Stimulated activated CD8-positive, alpha-beta memory T cell treated with anti-CD3 and anti-CD28 coated beads, Interleukin-4, amount 100 ng/mL, for 1 hour (primary cell): ENCODE measurements at places on chromosomes 1 and 21.

DNA sequence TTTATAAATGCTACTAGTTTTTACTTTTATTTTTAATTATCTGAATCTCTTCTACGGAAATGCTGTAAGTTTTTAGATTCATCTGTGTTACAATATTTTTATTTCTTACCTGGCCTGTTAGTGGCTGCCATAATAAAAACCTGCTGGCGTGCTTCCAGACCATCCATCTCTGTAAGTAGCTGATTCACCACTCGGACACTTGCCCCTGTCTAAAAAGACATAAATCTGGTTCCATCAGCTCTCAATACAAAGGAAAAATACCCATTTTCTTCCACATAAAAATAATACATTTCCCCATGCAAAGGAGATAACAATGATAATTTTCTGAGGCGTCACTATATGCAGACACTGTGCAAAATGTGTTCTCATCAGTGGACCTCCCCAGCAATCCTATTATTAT lies 62.0 kb downstream of the NVL start:
- no peak for DNase-seq

GRCh38 chr1:63732666-63733065 lies 41.2 kb upstream of the ROR1 start:
- no peak for DNase-seq

GRCh38 chr1:18820791-18821641 lies 38.4 kb downstream of the TAS1R2 start:
- DNase-seq, result peak; percentile 18

DNA sequence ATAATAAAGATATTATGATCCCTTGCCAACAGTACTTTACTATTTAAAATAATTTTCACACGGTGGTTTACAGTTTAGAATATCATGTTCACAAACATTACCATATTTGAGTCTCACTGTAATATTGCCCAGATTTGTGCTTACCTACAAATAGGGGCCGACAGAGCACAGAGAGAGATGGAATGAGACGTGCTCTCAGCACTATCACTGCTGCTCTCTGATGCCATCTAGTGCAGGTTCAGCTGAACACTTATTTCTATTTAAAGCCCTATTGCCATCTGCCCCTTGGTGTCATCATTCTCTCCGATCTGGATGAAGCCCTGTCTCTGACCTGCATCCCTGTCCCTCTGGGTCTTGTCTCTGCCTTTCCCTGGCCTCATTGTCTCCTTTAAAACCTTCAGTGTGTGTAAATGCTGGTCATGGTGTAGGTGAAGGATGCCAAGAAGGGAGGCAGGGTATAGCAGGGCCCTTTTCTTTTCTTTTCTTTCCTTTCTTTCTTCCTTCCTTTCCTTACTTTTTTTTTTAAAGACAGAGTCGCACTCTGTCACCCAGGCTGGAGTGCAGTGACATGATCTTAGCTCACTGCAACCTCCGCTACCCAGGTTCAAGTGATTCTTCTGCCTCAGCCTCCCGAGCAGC lies 6.9 kb upstream of the GPATCH4 start:
- peak; percentile 36 for DNase-seq

GRCh38 chr1:175891783-175892309 lies 148.5 kb upstream of the TNR start:
- DNase-seq, result no peak

GRCh38 chr1:158799689-158800088 lies 18.7 kb upstream of the OR6N2 start:
- no peak for DNase-seq

DNA sequence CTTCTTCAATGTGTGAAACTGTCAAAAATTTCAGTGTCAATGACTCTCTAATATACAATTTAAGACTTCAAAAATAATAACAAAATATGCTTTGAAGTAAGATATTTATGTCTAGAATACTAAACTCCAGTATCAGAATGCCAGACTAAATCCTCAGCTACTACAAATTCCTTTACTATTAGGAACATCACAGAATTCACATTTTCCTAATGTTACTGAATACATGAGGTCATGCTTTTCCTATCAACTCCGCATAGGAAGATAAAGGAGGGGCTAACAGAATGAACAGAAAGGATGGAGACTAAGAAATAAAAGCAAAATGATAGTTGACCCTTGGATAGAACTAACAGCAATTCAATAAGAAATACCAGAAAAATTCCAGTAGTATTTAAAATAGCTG lies 292.7 kb downstream of the SDCCAG8 start:
- DNase-seq, result no peak

DNA sequence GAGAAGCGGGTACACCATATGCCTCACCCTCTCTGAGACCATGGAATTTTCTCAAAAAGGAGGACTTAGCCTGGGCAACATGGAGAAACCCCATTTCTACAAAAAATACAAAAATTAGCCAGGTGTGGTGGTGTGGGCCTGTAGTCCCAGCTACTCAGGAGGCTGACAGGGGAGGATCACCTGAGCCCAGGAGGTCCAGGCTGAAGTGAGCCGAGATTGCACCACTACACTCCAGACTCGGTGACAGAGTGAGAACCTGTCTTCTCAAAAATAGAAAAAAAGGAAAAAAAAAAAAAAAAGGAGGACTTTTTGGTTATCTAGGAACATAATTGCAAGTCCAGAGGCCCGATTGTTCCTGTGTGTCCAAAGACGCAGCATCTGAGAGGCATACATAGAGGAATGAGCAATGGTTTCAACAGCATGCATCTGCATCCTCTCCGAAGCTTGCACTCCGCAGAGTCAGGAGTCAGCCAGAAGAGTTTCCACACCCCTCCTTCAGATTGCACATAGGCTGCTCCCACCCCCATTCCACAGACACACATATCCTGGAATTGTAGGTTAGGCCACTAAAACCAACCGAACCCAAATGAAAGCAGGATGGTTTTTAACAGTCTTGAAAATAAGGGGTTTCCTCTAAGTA lies 2.5 kb upstream of the TBX15 start:
- no peak for DNase-seq

DNA sequence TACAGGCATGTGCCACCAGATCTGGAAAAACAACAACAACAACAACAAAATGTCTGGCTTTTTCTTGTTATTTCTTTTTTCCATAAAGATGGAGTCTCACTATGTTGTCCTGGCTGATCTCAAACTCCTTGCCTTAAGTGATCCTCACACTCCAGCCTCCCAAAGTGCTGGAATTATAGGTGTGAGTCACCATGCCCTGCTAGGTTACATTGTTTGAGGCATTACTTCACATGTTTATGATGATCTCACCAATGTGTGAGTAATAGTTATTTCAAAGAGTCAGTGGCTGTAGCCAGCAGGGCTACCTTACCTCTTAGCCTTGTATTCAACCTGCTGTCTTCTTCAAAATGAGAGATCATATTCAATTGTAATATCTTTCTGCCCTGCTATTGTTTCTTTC lies 445.7 kb downstream of the AMY1C start:
- DNase-seq, result no peak

- no peak for DNase-seq
These were observed 47.6 kb downstream of the PKNOX1 start for GRCh38 chr21:43021756-43022600.
